ENCODE measurements at places on chromosomes 3 and 15.
A peak's percentile ranks its signal among the peaks of the same experiment; 100 is the strongest.

GRCh38 chr3:187222801-187223200, 25.5 kb downstream of the RTP1 start:
- no peak for DNase-seq

DNA sequence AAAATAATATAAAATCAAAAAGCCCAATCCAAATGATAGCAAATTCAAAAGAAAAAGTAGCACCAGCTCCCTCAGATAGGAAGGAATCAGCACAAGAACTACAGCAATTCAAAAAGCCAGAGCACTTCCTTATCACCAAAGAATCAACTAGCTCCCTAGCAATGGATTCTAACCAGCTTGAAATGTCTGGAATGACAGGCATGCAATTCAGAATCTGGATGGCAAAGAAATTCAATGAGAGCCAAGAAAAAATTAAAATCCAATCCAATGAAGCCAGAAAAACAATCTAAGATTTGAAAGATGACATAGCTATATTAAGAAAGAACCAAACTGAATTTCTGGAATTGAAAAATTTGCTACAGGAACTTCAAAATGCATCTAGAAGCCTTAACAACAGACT, 1334.4 kb upstream of the ALCAM start:
- DNase-seq: no peak

GRCh38 chr3:129348734-129349133, 70.1 kb downstream of the HMCES start:
- DNase-seq: no peak

DNA sequence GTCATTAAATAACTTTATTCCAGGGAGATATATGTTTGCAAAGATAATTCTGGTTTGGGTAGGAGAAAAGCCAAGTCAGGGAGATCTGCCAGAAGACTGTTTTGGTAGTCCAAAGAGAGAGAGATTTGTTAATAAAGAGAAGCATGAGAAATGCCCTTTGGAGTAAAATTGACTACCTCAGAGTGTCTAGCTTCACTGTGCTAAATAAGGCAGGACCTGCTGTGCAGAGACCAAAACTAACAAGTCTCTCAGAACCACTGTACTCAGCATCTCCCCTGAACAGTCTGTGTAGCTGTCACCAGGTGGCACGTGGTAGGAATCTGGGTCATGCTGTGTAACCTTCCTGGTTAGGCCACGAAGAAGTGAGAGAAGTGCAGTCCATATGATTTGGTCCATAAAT, 31.6 kb upstream of the SLC35G2 start:
- DNase-seq: peak; percentile 3

DNA sequence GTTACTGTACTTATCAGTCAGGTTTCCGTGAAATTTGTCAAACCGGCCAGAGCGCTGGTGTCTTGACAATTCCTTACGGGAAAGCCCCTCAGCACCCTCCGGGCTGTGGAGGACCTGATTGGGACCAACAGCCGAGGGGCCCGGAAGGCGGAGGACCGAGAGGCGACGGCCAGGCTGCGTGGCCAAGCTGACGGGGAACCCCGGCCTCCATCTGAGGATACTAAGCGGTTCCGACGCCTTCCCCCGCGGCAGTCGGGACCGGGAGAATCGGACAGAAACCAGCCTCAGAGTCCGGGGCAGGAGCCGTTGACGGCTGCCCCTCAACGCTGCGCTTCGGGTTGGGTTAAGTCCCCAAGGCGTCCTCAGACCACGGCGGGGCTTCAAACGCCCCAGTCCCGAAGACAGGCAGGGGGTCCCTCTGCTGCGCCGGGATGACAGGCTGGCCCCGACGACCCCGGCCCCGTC, 499 bp downstream of the ALDH1A2 start:
- no peak for DNase-seq

DNA sequence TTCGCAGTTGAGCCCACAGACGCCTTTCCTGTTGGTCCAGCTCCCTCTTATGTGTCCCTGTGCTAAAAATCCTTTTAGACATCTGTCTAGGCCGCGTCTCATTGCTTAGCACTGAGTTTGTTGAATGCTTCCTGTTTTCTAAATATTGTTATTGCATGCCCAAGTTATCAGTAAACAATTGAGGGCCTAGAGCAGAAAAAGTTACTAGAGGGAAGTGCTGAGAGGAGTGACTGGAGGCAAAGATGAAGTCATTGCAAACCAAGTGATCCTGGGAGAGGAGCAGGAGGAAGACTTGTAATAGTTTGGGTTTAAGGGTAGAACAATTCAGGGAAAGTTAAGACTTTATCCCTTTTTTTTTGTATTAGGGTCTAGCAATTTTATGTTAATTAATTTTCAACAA, 88.1 kb downstream of the DCUN1D1 start:
- DNase-seq: no peak

DNA sequence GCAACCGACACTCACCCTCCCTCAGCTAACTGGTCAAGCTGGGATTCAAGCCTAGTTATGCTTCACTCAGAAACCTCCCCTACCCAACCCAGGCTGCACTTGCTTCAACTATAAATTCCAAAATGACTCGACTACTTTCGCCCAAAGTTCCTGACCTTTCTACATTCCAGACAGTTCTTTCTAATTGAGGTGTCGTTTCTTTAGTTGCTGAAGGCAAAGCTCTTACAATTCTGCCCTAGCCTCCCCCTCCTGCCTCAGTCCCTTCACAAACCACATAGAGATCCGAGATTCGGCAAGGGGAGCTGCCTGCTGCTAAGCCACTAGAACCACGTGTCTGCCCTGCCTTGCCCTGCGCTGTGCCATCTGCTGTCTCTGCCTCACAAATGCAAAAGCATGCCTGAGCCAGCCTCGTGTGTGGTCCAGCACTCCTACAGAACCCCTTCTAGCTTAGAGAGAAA, 74.7 kb upstream of the SH3GL3 start:
- DNase-seq: no peak

DNA sequence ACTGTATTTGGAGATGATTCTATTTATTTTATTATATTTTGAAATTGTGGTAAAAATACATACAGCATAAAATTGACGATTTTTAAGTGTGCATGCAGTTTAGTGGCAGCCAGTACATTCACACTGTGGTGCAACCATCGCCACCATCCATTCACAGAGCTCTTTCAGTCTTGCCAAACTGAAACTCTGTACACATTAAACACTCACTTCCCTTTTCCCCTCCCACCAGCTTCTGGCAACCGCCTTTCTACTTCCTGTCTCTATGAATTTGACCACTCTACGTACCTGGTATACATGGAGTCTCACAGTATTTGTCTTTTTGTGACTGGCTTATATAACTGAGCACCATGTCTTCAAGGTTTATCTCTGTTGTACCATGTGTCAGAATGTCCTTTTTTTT, 303.3 kb upstream of the ATP10A start:
- no peak for DNase-seq

DNA sequence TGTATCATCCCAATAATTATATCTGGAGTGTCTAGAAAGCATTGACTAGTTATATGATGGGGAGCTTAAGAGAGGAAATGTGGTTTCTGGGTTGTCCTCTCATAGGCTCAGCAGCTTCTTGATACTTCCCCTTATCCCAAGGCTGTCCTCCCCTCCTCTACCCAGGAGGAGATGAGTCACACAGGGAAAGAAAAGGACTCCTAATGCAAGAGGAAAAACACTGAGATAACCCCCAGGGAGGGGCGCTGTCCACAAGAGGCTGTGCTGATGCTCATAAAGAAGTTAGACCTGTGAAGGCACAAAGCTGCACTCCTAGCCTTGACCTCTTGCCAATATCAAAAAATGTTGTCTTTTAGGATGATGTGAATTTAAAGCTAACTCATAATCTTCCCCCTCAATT, 28.8 kb upstream of the GYG1 start:
- DNase-seq: no peak

DNA sequence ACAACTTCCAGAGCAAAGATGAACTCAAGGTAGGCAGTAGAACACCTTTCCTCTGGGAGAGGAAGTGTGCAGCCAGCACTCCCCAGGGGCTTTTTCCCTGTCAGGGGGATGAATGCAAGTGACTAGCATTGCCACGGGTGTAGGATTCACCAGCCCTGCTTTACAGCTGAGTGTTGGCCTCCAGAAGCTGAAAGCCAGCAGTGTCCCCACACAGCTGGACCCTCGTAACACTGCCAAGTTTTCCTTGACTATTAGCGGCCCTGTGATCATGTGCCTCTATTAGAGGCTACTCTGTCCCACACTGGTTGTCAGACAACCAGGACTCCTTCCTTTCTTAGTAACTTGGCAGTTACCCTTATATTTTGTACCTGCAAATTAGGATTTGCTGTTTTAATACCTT, 104.9 kb upstream of the MANF start:
- no peak for DNase-seq

GRCh38 chr3:196454935-196455334, 22.7 kb upstream of the UBXN7 start:
- no peak for DNase-seq

DNA sequence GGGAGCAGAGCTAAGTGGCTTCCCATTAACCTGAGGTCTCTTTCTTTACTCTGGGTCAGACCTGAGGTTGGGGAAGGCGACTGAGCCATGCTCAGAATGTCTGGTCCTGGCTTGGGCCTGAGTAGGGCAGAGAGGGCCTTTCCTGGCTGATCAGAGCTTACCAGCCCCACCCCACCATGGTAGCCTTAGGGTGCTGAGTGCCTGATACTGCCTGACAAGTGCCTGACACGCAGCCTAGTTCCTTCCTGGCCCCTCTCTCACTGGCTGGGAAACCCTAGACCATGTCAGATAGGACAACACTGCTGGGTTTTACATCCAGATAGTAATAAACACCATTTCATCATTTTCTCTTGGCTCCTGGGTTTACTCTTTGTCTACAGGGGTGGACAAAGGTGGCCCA, 25.8 kb upstream of the DOCK3 start:
- DNase-seq: no peak

GRCh38 chr3:34869696-34870095, 769.6 kb upstream of the ARPP21 start:
- no peak for DNase-seq

Data from CD4-positive, alpha-beta T cell treated with Interferon alpha-2 for 1 hour (primary cell).